ENCODE measurements at places on chromosomes 13 and 19.

- DNase-seq, result no peak
Measured at GRCh38 chr13:19581675-19582074, 20.3 kb upstream of the TPTE2 start.

DNA sequence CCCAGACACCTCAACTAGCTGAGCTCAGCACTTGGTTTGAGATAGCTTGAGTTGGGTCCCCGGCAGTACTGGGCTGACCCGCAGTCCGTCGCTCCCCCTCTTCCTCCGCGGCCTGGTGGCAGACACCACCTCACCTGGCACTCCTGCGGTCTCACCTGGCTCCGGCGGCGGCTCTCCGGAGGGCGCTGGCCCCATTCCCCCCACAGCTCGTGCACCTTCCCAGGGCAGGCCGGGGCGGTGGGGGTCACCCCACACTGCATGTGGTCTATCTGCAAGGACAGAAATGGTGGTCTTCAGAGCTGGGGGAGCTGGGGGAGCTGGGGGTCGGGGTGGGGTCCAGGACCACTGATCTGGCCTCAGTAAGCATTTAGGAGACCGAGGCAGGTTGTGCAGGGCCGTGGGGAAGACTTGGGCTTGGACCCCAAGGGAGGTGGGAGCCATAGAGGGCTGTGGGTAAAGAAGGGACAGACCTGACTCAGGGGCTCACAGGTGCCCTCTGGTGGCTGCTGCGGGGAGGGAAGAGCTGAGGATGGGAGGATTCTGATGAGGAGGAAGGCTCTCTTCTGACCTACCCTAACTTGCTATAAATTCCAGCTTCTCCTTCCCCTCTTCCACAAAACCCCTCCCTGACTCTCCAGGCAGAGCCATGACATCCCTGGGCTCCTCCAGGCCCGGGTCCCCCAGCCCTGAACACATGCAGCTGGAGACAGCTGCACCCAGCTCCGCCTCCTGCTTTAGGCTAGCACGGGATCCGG lies 6.7 kb upstream of the PLIN4 start:
- DNase-seq, result peak; percentile 58

- DNase-seq, result no peak
Measured at GRCh38 chr19:19409631-19410030, 4.2 kb downstream of the GATAD2A start.

DNA sequence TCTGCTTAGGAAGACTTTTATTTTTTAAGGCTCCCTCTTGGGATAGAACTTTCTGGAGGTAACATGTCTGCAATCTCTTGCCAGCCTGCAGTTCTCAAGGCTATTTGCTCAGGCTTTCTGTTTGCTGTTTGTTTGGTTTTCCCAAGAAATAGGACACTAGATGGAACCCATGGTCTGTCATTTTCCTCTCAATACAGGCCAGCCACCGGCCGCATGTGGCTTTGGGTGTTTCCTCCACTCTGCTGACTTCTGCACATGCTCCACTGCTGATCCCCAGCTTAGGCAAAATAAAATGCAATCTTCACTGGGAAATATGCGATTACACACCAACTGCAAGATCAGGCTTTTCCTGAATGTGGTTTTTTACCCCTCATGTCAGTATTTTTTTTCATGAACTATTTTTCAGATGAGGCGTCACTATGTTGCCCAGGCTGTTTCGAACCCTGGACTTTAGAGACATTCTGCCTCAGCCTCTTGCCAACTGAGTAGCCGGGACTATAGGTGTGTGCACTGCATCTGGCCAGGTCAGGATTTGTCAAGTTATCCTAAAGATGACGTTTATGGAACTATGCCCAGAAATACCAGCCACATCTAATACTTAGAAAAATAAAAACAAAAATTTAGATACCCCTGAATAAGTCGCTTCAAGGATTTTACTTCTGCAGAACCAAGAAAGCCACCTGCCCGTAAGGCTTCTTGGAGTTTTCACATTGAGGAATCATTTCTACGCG lies 94.3 kb upstream of the PABPC3 start:
- no peak for DNase-seq

GRCh38 chr19:48798937-48799336 lies 11.9 kb downstream of the BCAT2 start:
- no peak for DNase-seq

GRCh38 chr13:89852570-89852969 lies 1494.9 kb upstream of the MIR17HG start:
- no peak for DNase-seq

DNA sequence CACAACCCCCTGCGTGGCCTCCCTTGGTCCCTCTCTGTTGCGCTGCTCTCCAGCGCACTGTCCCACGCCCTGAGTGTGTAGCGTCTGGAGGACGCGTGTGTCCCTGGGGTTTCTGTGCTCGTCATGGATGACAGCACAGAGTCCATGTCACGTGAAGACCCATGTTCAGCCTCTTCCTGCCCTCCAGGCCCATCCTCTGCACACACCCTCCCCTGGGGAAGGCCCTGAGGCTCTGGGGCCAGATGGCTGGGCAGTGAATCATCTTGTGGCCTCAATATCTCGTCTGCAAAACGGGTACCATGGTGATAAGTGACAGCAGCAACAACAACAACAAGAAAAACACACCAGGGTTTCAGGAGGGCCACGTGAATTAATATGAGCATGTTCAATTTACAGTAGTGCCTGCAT lies 71.5 kb upstream of the ARHGEF7 start:
- no peak for DNase-seq

DNA sequence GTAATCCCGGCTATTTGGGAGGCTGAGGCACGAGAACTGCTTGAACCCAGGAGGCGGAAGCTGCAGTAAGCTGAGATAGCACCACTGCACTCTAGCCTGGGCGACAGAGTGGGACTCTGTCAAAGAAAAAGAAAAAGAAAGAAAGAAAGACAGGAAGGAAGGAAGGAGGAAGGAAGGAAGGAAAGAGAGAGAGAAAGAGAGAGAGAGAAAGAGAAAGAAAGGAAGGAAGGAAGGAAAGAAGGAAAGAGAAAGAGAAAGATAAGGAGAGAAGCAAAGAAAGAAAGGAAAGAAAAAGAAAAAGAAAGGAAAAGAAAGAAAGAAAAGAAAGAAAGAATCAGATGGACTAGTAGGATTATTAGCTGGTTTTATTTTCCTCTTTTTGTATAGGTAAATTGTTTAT lies 22.8 kb downstream of the ZNF541 start:
- DNase-seq, result no peak

- no peak for DNase-seq
Measured at GRCh38 chr19:16067205-16067938, 8.9 kb upstream of the TPM4 start.

DNA sequence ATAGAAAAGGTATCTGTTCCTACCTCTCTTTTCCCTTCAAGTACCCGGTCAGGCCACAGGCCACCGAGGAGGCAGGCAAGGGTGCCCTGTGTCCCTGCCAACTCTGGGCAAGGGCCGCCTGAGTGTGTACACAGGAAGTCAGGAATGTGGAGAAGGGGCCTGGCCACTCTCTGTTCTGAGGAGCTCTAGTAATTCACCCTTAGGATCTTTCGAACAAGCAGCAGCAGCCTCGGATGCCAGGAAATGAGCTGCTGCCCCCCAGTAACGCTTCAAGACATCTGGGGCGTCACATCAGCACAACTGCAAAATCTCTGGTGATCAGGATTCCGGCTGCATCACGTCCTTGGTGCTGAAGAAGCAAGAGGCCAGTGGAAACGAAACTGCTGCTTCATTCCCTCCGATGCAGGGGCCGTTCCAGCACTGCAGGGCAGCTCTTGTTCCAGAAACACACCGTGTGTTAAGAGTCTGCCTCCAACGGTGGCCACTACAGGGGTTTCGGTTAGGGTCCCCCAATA lies 2.0 kb downstream of the RAB20 start:
- no peak for DNase-seq

- DNase-seq, result no peak
Measured at GRCh38 chr13:99296398-99296797, 10.8 kb downstream of the GPR183 start.

DNA sequence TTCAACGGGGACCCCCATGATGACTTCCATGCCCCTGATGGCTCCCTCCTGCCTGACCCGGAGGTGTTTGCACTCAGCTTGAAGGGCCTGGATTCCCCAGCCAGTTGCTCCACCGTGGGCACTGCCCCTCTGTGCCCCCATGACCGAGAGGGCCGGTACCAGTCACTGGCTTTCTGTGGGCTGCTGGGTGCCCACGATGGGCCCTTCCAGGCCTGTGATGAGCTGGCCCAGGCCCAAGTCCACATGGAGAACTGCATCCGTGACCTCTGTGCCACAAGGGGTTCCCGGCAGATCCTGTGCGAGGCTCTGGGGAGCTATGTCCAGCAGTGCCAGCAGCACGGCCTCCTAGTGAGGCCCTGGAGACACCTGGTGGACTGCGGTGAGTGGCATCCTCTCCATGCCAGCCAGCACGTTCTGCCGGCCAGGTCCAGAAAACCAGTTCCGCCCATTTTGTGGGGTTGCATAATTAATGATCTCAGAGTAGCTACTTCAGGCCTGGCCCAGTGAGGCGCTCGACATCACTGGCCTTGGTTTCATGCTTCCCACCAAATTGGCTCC lies 34.9 kb upstream of the FXYD3 start:
- DNase-seq, result no peak

GRCh38 chr13:40043764-40044163 lies 388.3 kb downstream of the COG6 start:
- no peak for DNase-seq

DNA sequence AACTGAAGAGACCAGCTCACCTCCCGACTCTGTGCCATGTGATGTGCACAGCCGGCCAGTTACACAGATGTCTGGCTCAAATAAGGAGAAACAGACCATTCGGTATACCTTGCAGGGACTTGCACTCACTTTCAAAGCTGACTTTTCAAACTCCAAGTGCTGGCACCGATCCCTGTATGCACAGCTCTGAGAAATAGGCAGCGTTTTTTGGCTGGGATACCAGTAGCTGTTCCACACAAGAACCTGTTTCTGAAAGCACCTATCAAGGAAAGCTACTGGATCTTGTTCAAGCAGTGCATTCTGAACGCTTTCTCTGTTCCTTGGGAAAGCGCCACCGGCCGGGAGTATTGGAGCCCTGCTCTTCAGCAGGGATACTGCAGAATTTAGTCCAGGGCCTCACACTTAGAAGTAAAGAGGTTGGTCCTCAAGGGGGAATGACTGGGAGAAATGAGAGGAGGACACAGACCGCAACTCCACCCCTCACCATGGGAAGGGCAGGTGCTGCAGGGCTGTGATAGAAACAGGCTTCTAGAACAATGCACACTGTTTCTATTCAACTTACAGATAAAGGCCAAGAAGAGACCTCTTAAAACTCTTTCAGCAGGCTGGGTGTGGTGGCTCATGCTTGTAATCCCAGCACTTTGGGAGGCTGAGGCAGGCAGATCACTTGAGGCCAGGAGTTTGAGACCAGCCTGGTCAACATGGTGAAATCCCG lies 53.6 kb upstream of the PABPC3 start:
- DNase-seq, result no peak

GRCh38 chr19:48391100-48392005 lies at the start of gene KDELR1:
TSS of gene KDELR1 (minus strand) at chr19:48391551. CDS start at chr19:48391358, 193 bp downstream.
- DNase-seq, result no peak

DNA sequence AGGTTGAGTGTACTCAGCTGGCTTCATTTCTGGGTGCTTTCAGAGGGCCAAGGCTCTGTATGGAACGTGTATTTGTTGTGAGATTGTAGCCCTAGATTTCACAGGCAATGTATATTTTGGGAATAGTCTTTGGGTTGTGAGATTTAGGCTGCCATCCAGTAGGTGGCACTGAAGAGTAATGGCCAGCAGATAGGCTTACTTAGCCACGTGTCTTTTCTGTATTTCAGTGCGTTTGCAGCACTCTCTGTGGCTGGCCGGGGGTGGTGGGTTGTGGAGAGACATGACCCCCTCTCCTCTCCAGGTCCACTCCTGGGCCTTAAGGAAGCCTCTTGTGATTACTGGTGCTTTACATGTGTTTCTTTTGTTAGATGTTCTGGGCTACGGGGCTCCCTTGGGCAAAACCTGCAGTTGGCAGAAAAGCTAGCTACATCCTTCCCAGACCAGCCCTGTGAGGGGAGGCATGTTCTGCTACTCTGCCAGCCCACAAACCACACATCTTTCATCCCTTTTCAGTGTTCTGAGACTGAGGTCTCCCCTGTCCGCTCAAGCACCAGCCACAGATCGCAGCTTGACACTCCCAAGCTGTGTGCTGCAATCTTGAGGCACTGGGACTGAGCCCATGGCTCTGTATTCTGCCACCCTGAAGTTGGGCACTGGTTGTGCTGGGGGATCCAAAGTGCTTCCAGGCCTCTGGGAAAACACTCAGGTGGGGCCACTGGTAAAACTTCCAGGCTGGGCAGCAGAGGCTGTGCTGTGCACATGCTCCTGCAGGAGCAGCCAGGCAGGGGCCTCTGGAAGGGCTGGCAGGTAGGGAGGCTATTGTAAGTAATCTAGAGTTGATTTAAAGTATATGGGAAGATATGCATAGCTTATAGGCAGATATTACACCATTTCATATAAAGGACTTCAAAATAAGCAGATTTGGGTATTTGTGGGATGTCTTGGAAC lies 1096.8 kb upstream of the PCDH20 start:
- DNase-seq, result no peak

All from stimulated activated CD4-positive, alpha-beta T cell treated with anti-CD3 and anti-CD28 coated beads, Interleukin-1b, Interleukin-23, amount 100 ng/mL, for 1 hour (primary cell).